ENCODE measurements at places on chromosomes 2 and 18.

DNA sequence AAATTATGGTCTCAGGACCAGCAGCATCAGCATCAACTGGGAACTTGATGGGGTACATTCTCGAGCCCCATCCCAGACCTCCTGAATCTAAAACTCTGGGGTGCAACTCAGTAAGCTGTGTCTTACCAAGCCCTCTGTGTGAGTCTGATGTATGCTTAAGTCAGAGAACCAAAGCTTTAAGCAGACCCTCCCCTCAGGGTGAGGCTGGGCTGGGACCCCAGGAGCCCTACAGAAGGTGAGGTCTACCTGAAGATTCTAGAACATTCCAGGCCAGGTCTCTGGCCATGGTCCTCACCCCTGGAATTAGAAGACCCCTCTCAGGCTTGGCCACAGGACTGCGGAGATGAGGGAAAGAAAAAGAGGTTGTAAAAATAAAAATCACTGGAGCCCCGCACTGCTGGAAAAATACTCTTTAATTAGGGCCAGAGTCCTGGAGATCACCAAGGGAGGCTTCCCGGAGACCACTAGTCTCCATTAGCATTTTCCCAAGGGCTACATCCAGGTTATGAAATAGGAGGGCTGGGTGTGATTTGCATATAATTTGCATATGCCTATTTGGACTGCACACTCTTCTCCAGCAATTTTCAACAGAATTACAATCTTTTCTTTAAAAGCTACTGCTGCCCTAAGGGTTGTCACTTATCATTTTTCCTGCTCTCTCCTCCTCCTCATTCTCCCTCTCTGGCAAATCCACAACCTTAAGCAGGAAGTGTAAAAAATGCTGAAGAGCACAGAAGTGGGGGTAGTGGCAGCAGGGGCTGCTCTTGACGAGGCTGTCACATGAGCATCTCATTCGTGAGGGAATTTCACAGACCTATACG, 100.2 kb downstream of the ZBTB7C start:
- DNase-seq = no peak

DNA sequence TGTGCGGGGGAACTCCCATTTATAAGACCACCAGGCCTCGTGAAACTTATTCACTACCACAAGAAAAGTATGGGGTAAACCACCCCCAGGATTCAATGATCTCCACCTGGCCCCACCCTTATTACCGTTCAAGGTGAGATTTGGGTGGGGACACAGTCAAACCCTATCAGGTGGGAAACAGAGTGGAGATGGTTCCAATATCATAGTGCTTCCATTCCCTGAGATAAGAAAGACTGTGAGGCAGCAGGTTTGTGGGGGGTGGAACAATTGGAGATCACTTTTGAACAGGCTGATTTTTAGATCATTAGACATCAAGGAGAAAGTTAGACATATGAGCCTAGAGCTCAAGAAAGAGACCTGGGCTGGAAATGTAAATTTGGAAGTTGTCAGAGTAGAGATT, 39.3 kb downstream of the GKN2 start:
- DNase-seq = no peak

GRCh38 chr2:233802132-233802815, 24.1 kb downstream of the MROH2A start:
- no peak for DNase-seq

- DNase-seq = no peak
These were observed 100.1 kb downstream of the ZNF516 start for GRCh38 chr18:76394780-76395476.

- DNase-seq = no peak
These were observed 203.5 kb downstream of the MGAT5 start for GRCh38 chr2:134457353-134457752.

GRCh38 chr2:5668682-5669250, 23.4 kb upstream of the SOX11 start:
- DNase-seq = no peak

Data from brain pericyte (primary cell).